AG10803 (cell line): ENCODE measurements at places on chromosomes 3 and 15.

- no peak for DNase-seq
Observed at GRCh38 chr3:88930611-88931010, 176.8 kb upstream of the EPHA3 start.

DNA sequence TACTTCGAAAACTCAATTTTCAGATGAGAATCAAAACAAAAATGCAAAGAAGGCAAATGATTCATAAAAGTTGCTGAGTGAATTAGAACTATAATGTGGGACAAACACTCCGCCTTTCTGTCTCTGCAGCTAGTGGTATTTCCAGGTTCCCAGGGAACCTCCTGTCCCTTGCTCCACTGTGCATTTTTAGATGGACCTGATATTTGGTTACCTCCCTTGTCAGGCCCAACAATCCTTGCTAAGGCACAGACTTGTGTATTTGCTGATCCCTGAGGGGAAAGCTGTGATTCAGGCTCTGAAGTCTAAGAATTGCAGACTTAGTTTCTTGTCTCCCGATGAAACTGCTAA is 162.7 kb downstream of the LPP start:
- peak; percentile 65 for DNase-seq

GRCh38 chr15:83106994-83107840 is at the start of gene TM6SF1:
Gene TM6SF1, plus strand, starts transcription at chr15:83107645. Its CDS starts 36 bp downstream, at chr15:83107681.
- DNase-seq: no peak

GRCh38 chr3:94225148-94225865 is 162.4 kb downstream of the NSUN3 start:
- peak; percentile 17 for DNase-seq

GRCh38 chr3:171592786-171593185 is 132.6 kb upstream of the TNIK start:
- DNase-seq: no peak

DNA sequence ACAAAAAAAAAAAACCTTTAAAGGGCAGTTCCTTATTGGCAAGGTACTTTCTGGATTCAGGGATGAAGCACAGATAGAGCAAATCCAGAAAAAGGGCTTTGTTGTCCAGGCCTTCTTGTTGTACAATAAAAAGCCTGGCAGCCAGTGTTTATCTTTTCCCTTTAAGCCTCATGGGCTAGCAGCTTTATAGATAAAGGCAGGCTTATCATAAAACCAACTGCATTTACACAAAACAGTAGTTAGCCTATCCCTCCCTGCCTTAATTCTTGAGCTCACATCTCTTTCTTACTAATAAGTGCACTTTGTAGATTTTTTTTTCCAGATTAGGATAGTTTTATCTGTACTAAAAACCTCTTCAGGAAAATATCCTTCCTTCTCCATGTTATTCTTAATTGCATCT is 662.8 kb upstream of the CCDC54 start:
- no peak for DNase-seq

DNA sequence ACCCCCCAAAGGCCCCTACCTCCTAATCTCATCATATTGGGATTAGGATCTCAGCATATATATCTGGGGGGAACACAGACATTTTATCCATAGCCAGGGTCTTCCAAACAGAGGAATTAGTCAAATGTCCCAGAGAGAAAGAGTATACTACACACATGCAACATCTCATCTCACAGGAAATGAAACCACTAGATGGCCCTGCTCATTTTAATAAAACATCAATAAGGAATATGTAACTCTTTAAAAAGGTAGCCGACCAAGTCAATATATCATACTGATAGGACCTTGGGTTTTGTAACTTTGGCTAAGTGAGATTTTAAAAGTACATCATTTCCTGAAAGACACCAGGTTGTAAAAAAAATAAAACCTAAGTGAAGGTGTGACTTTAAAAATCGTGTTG is 45.6 kb upstream of the THSD4 start:
- no peak for DNase-seq

DNA sequence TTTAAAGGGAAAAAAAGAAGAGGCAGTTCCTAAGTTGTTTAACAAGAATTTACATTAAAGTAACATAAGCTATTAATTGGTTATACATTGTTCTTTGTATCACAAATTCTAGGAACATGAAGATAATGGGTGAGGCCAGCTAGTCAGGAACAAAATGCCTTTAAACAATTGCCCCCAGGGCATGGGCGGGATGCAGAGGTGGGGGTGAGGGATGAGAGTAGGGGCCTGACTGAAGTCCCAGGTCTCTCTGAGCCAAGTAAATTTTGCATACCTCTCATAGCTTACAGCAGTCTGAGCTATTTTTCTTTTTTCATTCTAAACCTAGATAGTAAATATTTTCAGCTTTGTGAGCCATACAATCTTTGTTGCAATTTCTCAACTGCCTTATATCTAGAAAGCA is 77.8 kb upstream of the RNU6-1 start:
- DNase-seq: no peak

DNA sequence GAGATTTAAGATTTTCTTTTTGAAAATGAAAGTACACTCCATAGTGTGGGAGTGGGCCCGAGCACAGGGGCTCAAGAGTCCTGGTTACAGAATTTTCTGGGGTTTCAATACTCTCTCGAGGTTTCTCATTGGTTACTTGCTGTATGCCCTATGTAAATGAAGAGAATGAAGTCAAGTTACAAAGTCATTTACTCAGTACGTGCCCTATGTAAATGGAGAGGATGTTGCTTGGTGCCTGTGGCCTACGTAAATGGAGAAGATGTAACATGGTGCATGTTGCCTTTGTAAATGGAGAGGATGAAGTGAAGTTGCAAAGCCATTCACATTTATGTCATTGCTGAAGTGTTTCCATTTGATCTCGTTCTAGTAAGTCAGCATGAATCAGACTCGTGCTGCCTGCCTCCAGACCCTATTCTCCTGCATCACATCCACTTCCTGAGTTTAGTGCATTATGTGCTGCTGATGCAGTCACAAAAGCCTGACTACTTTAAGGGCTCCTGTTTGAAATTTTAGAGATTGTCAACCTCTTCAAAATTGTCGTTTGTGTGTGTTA is 302.0 kb downstream of the ZBBX start:
- DNase-seq: no peak

- DNase-seq: peak; percentile 1
Observed at GRCh38 chr3:89560568-89560967, 453.1 kb downstream of the EPHA3 start.

DNA sequence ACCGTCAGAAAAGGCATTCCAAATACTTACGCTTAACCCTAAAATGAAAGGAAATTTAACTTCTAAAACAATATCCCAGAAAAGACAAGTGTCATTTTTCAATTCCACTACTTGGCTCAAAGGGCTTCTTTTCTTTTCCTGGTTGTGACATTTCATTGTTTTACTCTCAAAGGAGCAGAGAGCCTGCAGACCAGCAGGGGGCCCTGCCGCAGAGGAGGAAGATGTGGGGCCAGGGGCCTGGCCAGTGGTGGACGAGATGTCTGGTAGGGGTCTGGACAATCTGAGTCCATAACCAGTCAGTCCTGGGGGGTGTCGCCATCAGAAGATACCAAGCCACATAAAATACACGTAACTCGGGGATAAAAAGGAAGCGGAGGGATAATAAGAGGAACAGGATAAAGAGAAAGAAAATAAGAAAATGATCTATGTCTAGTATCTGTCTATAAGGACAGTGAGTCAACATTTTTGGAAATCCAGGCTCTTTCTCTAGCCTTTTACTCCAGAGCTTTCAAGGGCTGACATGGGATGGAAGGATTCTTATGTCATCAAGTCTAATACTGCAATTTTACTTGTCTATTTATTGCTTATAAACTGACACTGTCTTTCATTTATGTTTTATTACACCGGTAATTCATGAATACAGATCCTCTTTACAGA is 54.2 kb upstream of the ARHGEF3 start:
- no peak for DNase-seq

GRCh38 chr3:195853996-195854395 is 42.3 kb upstream of the MUC4 start:
- no peak for DNase-seq

DNA sequence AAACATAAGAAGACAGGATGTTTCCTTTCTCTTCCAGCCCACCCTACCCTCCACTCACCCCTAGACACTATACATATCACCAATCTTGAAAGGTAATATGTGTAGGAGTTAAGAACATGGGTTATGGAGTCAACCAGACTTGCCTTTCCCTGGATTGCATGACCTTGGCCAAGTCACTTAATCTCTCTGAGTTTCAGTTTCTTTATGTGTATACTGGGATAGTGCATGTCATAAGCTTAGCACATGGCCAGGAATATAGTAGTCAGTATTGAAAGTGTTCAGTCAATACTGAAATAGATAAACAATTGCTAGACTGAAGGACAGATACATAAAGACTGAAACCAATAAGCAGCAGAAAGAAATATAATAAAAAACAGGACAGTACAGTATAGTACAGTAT is 283.2 kb upstream of the STT3B start:
- no peak for DNase-seq

GRCh38 chr15:62676891-62677290 is 365.7 kb upstream of the TPM1 start:
- DNase-seq: no peak

GRCh38 chr15:40873694-40874561 is at the start of gene RHOV:
Gene RHOV, minus strand, starts transcription at chr15:40874234. Its CDS starts 95 bp downstream, at chr15:40874139.
- DNase-seq: peak; percentile 20

DNA sequence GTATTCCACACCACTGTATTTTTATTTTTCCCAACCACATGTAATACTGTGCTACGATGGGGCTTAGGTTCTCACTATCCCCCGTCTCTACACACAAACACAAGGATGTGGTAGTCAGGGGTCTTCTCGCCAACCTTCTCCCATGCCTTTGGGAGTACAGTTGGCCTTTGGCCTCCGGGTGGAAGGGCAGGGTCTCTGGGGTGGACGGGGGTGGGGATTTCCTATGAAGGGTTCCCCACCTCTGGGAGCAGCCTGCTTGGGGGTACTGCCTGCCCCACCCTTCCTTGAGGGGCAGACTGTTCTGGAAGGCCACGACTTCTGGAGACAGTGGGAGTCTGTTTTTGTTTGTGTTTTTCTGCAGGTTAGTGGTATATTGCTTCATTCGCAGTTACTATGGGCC is 21.3 kb upstream of the RAD18 start:
- DNase-seq: no peak

DNA sequence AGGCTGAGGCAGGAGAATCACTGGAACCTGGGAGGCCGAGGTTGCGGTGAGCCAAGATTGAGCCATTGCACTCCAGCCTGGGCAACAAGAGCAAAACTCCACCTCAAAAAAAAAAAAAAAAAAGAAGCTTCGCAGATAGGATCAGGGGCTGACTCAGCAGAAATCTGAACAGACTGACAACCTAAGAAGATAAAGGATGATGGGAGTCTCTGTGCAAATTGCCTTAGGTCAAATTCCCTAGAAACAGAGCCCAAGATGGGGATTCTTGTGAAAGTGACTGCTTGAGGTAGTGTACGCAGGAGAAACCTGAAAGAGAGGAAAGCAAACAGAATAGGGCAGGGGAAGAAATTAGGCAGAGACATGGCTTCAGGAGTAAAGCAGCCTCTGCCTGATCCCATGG is 160.8 kb upstream of the LRIG1 start:
- DNase-seq: no peak

DNA sequence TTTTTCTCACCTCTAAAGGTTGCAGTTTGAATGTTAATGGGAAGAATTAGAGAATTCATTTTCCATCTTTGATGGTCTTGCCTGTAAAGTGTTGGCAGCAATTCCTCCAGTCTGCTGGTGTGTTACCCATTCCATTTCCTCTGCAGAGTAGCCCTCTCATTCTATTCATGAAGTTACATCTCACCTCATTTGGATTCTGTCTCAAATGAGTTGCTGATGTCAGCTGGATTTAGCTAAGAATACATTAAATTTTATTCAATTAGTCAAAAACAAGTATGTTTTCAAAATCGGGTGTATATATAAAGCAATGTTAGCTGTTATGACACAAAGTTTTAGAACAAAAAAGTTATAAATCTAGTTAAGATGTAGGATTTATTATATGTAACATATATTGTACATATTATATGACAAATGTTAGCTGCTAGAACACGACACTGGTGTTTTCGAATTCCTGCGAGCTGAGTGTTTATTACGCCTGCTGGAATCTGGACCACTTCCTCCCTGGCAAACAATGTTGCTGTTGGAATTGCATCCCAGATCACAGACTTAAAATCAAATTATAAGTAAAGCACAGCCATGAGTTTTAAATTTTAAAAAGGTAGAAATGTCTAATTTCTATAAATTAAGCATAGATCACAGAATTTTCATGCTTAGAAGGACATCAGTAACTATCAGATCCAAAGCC is 516.2 kb downstream of the OCA2 start:
- peak; percentile 71 for DNase-seq

DNA sequence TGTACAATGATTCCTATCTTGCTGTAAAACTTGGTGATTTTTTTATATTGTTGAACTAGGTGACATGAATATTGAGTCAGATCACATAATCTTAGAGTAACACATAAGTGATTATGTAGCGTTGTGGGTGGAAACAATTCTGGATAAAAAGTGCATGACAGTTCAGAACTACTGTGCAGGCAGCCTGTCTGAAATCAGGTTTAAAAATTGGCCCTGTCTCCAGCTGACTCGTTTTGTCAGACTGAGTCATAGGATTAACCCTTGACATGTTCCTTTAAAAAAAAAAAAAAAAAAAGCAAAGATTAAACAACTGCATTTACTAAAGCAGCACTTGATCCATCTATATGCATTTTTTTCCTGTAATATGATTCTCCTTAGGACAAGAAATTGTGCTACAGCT is 160.0 kb upstream of the CGNL1 start:
- peak; percentile 60 for DNase-seq

GRCh38 chr15:86568378-86568777 is 488.7 kb downstream of the AGBL1 start:
- DNase-seq: no peak

GRCh38 chr15:86522721-86523120 is 443.1 kb downstream of the AGBL1 start:
- DNase-seq: no peak

- peak; percentile 59 for DNase-seq
Observed at GRCh38 chr3:120683213-120683612, 1.2 kb upstream of the HGD start.

- DNase-seq: peak; percentile 70
Observed at GRCh38 chr3:187291512-187292132, at the start of gene MASP1. Gene MASP1, minus strand, starts transcription at chr3:187291737. Its CDS starts 105 bp downstream, at chr3:187291632.

- DNase-seq: no peak
Observed at GRCh38 chr3:127535901-127536829, 54.4 kb downstream of the TPRA1 start.

DNA sequence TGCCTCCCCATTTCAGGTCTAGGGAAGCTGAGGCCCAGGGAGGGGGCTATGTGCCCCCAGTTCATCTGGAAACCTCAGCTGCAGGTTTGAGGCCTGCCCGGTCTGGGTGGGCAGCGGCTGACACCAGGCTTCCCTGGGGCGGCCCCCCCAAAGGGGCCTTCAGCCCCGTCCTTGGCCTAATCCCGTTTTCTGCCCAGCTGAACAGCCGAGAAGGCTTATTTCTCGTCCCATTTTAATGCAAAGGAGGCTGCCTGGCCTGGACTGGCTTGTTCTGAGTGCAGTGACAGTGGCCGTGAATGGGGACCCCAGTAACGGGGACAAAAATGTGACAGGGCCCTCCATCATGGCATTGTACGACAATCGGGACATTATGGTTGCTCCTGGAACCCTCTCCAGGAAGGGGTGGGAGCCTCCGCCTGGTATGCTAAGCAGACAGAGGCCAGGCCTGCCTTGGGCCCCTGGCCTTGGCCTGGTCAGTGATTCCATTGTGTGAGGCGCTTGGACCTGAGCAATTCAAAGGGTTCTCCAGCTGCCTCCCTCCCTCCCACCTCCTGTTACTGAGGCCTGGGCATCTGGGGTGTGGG is 93.9 kb downstream of the WNT7A start:
- no peak for DNase-seq

GRCh38 chr3:184602372-184603150 is 41.0 kb downstream of the EPHB3 start:
- no peak for DNase-seq

- no peak for DNase-seq
Observed at GRCh38 chr3:124213641-124214040, 221.7 kb upstream of the ROPN1 start.
